HL-60 (cell line): ENCODE measurements at places on chromosomes 2 and 18.

- peak; percentile 78 for DNase-seq
These were observed at the start of gene ZNF236 for GRCh38 chr18:76822506-76823160. ZNF236 (plus strand) TSS chr18:76822557; CDS start chr18:76822608, 51 bp downstream.

GRCh38 chr2:148998165-148998830 lies 40.2 kb upstream of the LYPD6B start:
- no peak for DNase-seq

DNA sequence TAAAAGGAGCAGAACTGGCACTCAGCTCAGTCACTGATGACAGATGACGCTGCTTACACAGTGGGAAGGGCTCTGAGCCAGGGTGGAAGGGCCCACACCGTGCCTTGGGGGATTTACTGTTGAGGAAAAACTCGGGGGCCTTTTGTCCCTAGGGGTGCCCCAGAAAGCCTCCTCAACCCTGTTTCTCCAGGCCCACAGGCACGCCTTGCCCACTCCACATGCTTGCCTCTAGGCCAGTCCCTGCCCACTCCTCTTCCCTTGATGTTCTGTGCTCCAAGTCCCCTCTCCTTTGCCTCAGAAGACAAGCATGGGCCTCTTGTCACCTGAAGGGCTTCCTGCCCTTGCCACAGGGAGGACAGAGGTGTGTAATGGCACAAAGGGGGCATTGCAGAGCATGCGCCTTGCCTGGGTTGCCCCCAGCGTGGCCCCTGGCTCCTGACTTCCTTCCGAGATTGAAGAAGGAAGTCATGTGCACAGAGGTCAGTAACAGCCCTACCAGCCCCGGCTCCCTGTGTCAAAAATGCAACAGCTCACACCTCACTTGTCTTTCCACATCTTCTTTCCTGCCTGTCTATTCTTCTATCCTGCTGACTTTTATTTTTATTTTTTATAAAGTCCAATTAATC lies 65.1 kb downstream of the LIPG start:
- DNase-seq, result peak; percentile 49

- no peak for DNase-seq
These were observed 264.0 kb upstream of the SESTD1 start for GRCh38 chr2:179528576-179529069.

- DNase-seq, result no peak
These were observed 12.4 kb upstream of the DNMT3A start for GRCh38 chr2:25354116-25354515.

DNA sequence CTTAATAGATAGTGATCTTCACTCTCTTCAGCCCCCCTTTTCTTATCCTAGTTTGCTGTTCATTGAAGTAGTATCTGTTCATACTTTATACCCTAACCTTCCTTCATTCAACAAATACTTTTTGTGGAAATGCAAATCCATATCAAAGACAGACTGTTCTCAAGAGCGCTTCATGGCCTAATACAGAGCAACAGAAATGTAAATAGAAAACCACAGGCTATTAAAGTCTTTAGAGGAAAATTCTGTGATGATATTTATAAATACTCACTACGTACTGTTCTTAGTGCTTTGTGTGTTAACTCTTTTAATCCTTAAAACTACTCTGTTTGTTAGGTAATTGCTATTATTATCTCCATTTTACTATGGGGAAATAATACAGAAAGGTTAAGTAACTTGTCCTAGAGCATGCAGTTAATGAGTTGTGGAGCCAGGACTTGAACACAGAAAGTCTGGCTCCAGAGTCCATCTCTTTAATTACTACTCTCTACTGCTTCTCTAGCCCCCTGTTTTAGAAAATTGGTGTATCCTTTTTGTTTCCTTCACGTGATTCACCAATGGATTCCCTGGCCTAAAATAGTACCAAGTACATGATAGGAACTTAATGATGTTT lies 2.9 kb downstream of the MDH1 start:
- DNase-seq, result no peak

DNA sequence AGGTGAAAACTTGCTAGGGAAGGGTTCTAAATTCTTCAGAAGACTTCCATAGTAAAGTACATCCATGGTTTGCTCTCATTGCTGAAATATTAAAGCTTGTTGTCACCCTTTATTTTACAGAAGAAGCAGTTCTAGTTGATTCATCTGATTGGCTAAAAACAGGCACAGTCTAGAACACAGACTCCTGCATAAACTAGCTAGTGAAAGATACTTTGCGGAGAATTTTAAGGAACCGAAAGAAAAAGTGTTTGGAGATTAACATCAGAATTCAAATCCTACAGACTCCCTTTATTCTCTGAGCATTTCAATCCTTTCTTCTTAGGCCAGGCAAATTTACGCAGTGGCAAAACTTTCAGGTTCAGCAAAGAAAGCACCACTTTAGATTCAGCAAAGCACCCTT lies 1076.5 kb upstream of the ZEB2 start:
- DNase-seq, result no peak

DNA sequence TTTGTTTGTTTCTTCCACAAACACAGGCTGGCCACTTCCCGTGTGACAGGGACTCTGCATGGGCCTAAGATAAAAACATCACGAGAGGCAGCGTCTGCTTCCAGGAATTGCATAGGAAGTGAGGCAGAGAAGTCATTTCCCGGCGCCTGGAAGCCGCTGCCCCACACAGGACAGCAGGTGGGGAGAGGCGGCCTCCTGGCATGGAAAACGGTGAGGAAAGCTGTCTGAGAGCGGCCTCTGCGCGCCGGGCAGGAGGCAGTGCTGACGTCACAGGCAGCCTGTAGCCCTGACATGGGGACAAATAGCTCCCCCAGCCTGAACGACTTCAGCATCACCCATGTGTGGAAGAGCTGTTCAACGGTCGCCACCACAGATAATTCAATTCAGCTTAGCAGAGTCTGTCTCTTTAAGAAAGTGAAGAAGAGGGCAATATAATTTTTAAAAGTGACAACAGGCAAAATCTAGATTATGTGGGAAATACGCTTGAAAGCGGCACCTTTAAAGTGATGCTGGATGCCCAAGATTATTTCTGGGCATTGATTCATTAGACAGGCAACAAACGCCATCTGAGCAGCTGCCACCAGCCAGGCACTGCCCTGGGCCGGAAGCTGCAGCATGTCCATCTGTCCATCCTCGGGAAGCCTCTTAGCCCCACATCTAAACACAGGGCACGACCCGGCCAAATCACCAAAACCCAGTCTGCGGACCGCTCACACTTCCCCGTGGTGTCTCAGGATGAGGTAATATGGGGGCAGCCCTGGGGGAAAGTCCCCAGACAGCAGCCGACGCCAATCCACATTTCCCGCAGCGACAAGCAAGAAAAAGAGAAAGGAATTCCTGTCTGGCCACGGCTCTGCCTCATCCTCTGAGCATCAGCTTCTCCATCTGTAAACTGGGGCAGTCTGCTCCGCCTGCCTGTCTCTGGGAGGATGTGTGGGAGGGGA lies 138.9 kb downstream of the PXDN start:
- DNase-seq, result no peak

DNA sequence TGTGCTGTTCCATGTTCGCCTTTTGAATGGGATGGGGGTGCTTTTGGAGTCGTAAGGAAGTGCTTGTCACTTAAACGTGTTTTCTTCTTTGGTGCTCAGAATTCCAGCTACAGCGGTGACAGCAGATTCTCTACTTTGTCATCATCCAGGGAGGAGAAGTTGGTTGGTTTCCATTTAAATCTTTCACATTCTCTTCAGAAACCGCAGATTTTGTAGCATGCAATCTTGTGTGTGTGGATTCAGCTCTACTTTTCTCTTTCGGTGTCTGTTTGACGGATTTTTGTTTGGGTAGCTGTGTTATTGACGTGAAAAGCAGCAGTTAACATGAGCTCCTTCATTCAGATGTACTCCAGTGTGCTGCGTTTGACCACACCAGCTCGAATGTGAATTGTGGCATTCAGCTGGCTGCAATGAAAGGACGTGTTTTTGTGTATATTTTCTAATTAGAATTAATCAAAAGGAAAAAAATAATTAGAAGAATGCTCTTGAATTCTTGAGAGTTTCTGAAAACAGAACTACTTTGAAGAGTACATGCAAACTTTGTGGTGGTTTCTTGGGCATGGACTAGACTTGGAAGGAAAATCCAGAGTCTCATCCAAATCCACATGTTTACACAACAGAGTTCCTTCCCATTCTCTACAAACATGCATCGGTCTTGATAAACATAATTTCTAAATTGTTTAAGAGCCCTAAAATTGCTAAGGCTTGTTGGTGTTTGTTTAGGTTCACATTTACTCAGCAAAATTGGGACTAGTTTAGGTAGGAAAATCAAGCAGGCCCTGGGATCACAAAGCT lies 68.7 kb upstream of the RBM44 start:
- no peak for DNase-seq

DNA sequence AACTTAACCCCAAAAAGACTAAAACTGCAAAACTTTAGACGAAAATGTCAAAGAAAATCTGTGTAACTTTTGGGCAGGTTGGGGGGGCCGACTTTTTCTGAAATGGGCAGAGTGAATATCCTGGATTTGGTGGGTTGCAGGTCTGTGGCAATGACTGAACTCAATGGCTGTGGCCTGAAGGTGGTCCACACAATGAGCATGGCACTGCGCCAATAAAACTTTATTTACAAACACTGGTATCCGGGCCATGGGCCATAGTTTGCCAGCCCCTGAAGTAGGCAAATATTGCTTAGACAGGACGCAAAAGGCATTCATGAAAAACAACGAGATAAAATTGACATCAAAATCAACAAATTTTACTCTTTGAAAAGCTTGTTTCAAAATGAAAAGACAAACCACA lies 66.2 kb downstream of the RTP5 start:
- no peak for DNase-seq

- no peak for DNase-seq
These were observed 1.5 kb downstream of the DAPL1 start for GRCh38 chr2:158796652-158797051.

GRCh38 chr2:211033765-211034164 lies 477.4 kb downstream of the CPS1 start:
- DNase-seq, result no peak

DNA sequence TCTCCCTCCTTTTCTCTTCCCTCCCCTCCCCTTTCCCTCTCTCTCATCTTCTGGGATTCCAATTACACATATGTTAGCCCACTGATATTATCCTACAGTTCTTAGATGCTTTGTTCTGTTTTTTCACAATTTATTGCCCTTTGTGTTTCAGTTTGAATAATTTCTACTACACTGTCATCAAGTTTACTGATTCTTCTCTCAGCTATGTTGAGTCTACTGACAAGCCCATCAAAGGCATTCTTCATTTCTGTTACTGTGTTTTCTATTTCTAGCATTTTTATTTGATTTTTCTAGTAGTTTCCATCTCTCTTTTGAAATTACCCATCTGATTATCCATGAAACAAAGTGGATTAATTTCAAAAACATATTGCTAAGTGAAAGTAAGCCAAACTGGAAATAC lies 219.6 kb downstream of the TNS1 start:
- no peak for DNase-seq

GRCh38 chr18:34592481-34592880 lies 117.6 kb upstream of the DTNA start:
- DNase-seq, result no peak

DNA sequence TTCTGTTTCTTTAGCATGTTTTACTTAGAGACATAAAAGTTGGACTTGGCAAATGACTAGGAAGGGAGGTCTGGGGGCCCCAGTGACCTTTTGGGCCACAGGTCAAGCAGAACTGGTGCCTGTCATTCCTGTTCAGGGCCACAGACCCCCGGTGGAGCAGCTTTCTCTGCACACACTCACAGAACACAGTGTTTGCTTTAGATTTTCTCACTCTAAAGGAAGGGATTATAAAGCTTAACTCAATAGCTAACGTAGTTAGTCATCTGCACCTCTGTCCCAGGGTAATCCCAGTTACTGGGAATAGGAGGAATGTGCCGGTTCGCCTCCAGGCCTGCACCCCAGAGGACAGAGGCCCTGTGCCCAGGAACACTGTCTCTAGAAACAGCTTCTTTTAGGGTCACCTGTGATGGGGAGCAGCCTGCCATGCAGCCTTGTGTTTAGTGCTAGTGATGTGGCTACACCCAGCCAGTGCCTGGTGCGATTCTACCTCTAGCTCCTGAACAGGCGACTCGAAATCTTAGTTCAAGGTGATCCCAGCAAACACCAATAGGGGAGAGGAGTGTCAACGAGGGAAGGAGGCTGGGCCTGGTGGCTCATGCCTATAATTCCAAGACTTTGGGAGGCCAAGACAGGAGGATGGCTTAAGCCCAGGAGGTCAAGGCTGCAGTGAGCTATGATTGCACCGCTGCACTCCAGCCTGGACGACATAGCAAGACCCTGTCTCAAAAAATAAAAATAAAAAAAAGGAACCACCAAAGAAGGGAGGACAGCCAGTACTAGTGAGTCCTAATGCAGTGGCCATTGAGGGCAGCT lies 11.6 kb downstream of the SPATA3 start:
- DNase-seq, result no peak

- DNase-seq, result no peak
These were observed 213.7 kb downstream of the TRIB2 start for GRCh38 chr2:12930391-12930790.

DNA sequence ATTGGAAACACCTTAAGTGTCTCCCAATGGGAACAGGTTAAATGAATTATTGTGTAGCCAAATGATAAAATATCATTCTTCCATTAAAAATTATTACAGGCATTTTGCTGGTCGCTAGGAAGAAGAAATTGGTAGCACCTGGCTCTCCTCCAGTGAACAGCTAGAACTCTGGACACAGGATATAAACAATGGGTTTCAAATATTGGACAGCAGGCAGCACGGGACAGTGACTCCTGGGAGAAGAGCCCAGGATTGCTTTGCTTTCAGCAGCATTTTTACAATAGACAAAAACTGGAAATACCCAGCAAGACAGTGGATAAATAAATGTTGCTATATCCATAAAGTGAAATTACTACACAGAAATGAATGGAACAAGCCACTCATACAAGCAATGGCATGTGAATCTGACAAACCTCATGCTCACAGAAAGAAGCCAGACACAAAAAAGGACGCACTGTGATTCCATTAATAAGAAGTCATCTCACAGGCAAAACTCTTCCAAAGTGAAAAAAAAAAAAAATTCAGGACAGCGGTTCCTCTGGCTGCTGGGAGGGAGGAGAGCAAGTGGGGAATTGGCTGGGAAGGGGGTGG lies 50.5 kb downstream of the LAMA1 start:
- DNase-seq, result no peak

DNA sequence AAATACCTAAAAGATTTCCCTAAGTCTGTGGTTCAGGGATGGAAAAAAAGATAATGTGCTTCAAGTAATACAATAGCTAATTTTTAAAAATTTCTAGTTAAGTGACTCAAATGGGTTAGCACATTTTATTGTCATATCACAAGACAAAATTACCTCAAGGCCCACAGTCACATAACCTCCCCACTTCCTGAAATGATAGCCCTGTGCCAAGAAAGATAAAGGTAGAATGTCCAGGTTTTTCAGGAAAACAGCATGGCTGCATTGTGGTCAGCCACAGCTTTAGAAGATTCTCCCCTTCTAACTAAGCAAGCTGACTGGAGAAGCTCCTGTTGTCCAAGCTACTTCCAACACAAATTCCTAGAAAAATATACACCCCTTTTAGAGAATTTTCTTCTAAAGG lies 127.1 kb upstream of the SLC35G4 start:
- DNase-seq, result no peak

GRCh38 chr18:8548186-8548585 lies 61.1 kb upstream of the RAB12 start:
- no peak for DNase-seq

- DNase-seq, result no peak
These were observed 648.0 kb downstream of the GALR1 start for GRCh38 chr18:77897606-77898005.

- DNase-seq, result peak; percentile 40
These were observed 330.2 kb upstream of the FANCL start for GRCh38 chr2:58571181-58571852.
